Mucosa of descending colon (tissue), 3 donors: ENCODE measurements at places on chromosomes 16 and 17. TPM values are rescaled to one million over a fixed set of nuclear protein-coding genes. Genes with fewer than 3 reads are reported as not detected.
A peak's percentile ranks its signal among the peaks of the same experiment; 100 is the strongest.

- DNase-seq = no peak
Measured at GRCh38 chr17:8673612-8674011, 43.1 kb upstream of the MYH10 start.

GRCh38 chr17:44113382-44113781, 10.1 kb downstream of the HDAC5 start:
- no peak for DNase-seq

DNA sequence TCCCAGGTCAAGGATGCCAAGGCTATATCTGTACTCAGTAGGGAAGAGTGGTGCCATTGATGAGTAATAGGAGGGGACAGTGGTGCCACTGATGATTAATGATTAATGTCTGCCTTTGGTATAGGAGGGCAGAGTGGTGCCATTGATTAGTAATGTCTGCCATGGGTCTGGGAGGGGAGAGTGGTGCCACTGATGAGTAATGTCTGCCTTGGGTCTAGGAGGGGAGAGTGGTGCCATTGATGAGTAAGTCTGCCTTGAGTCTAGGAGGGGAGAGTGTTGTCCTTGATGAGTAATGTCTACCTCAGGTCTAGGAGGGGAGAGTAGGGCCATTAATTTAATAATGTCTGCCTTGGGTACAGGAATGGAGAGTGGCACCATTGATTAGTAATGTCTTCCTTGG, 507.8 kb upstream of the EEF2KMT start:
- DNase-seq = no peak

The SLC35B1 gene
- 41.5 TPM for total RNA-seq

The EFCAB5 gene
- total RNA-seq = 4.1 TPM

DNA sequence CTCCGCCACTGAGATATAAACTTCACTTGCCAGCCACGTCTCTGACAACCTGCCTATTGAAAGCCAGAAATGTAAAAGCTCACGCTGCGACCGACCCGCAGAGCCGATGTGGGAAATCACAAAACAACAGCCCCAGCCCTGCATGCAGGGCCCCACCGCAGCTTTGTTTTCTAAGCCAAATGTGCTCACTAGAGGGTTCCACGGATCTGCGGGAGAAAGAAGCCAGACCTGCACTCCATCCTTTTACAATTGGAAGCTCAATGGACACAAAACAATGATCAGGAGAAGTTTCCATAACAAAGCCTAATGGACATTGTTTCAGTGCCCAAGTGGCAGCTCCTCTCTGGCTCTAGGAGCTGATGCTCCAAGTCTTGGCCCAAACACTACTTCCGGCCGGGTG, 33.1 kb downstream of the WIPI1 start:
- no peak for DNase-seq

The CETP gene
- total RNA-seq = 0.22 TPM

GRCh38 chr16:62100651-62101050, 64.4 kb upstream of the CDH8 start:
- no peak for DNase-seq

DNA sequence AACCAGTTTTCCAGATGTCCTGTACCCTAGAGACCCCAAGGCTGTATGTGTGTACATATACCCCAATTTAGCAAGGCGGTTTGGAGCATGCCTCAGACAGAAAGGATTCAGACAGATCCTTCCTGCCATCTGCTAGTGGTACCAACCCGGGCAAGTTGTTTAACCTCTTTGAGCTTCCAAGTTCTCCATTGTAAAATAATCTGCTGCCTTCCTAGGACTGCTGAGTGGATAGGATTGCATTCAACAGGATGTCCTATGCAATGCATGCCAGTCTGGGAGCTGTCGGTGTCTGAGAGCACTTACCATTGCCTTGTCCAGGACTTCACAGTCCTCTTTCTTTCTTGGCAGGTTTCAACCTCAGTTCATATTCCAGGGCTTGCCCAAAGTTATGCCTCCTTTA, 1.9 kb downstream of the CDH13 start:
- no peak for DNase-seq

GRCh38 chr17:61289408-61290385, 109.9 kb upstream of the TBX2 start:
- no peak for DNase-seq

DNA sequence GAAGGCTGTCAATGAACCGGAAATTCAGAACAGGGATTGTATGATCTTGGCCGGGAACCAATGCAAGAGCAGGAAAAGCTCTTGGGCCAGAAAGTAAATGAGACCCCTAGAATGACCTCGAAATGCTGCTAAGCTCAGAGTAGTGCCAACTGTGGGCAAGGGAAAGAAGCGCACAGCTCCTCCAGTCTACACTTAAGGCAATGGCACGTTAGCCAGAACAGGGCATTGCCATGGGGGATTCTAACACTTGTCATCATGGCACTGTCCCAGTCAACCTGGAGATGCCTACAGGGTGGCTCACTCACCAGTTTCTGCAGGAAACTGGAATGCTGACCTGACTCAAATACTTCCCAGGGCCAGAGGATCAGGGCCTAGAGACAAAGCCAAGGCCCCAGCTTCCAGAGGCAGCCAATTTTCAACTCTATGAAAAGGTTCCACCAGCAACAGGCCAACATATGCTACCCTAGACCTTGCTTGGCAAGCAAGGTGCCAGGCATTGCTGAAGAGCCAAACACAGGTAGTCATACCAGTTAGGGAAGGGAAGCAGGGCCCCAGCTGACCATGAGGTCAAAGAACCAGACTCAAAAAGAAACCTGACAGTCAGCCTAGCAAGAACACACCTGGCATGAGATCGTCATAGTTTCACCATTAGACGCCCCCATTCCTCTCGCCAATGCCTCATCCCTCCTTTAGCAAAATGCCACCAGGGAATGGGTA, 34.9 kb downstream of the ARHGAP17 start:
- DNase-seq = no peak

- DNase-seq = no peak
Measured at GRCh38 chr16:89712274-89712781, 8.4 kb downstream of the VPS9D1 start.

The OR3A2 gene
- not detected for total RNA-seq

GRCh38 chr17:17666111-17666714, 15.0 kb upstream of the RAI1 start:
- DNase-seq = peak; percentile 64

GRCh38 chr17:37050920-37051319, 102.2 kb downstream of the AATF start:
- DNase-seq = no peak

- peak; percentile 12 for DNase-seq
Measured at GRCh38 chr17:12665263-12666210, at the start of gene MYOCD. Gene MYOCD (plus strand): TSS chr17:12665890. CDS start chr17:12666189, 299 bp downstream.

- peak; percentile 40 for DNase-seq
Measured at GRCh38 chr16:22813948-22814710, at the start of gene HS3ST2. Gene HS3ST2 (plus strand): TSS chr16:22814162. CDS start chr16:22814611, 449 bp downstream.

DNA sequence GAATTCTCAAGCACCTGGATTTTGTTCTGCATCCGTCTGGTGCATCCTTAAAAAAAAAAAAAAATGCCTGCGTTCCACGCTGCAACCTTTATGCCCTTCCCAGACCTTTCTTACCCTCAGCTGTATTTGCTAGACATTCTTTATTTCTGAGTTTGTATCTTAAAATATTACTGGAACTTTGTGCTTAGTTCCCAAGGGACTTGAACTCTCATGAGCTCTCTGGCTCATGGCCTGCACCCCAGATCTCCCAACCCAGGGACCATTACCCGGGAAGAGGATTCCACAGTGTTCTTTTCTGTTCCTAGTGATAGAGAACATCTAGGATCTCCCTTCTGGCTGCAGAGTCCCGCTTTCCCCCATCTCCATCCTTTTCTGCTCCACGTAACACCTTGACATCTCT, 28.9 kb upstream of the CLEC18A start:
- DNase-seq = no peak

DNA sequence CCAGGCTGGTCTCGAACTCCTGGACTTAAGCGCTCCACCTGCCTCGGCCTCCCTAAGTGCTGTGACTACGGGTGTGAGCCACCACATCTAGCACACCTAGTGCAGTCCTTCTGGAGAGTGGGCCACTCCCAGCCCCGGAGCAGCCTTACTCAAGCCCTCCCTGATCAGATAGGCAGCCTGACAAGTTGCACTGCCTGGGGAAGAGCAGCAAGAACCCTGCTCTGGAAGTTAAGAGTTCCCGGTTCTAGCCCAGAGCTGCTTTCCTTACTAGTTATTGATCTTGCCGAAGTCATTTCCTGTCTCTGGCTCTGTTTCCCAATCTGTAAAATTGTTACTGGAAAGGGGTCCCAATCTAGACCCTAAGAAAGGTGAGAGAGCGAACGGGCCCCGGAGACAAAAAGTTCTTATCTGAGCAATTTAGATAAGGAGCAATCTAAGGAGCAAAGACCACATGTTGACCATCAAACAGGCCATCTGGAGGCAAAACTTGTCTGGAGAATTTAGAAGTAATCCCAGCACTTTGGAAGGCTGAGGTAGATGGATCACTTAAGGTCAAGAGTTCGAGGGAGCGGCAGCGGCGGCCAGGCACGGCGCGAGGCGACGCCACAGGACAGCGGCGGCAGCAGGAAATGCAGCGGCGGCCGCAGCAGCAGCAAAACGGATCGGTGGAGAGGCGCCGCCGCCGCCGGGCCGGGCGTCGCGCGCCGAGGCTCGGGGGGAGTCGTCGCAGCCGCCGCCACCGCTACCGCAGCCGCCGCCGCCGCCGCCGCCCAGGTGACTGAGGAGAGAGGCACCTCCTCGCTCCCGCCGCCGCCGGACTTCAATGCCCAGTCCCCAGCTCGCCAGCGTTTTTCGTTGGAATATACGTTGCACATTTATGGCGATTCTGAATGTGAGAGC, 4.3 kb upstream of the NAGLU start:
- peak; percentile 76 for DNase-seq

The GLOD4 gene
- 64.3 TPM for total RNA-seq

DNA sequence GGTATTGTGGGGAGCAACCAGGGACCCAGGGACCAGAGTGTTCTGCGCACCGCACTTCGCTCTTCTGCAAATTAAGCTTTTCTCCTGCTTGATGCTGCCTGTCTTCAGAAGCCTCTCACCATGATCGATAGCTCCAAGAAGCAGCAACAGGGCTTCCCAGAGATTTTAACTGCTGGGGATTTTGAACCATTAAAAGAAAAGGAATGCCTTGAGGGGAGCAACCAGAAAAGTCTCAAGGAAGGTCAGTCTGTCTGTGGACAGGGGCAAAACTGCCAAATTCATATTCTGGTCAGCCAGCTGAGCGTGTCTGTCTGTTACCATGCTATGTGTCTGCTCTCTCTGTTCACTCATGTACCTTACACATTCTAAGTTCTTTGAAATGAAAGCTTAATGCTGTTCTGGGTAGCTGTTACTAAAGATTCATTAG, 115.7 kb downstream of the MRTFB start:
- DNase-seq = no peak

DNA sequence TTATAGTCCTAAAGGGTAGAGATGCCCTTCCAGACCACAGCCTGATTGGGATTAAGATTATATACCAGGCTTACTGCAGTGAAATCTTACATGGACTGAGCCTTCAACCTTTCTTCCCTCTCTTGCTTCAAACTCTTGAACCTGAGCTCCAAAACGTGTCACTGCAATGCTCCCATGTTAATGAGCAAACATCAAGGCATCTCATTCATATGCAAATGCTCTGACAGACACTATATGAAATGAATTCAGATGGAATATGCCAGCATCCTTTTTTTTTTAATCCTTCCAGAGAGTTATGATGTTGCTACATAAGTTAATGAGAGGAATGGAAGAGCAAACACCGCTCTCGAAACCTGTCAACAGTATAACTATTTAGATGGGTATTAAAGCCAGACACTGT, 611.9 kb upstream of the CDH11 start:
- no peak for DNase-seq

The KRT9 gene
- not detected for total RNA-seq

DNA sequence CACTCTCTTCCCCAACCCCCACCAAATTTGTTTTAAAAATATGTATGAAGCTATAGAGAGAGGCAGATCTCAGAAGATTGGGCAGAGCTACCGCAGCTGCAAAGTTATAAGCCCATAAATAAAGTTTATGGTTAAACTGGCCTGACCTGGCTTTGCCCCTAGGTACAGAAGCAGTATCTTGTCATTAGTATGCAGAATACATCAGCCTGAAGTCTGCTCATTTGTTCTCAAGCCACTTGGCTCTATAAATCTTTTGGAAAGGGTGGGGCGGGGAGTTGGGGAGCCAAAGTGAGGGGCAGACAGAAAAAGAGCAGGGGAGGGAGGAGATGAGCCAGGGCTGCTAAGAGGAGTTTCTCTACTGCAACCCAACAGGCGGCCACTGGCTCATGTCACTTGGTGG, 113.2 kb downstream of the SOX9 start:
- no peak for DNase-seq

- DNase-seq = peak; percentile 84
Measured at GRCh38 chr17:80847496-80848230, 144.0 kb upstream of the CHMP6 start.

DNA sequence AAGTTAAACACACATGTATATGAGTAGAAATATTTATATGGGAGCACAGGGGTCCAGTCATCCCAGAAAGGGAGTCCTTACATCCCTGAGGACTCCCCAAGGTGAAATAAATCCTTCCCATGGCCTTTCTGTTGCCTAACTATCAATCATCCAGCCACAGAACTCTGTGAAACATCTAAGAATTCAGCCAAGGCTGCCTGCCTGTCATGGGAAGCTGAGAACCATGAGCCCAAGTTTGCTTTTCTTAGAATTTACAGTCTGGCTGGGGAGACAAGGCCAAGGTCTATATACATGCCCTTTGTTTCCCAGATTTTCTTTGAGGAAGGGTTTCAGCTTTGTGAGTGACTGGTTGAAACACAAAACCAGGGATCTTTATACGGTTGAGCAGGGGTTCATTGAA, 15.8 kb downstream of the MYL4 start:
- no peak for DNase-seq

DNA sequence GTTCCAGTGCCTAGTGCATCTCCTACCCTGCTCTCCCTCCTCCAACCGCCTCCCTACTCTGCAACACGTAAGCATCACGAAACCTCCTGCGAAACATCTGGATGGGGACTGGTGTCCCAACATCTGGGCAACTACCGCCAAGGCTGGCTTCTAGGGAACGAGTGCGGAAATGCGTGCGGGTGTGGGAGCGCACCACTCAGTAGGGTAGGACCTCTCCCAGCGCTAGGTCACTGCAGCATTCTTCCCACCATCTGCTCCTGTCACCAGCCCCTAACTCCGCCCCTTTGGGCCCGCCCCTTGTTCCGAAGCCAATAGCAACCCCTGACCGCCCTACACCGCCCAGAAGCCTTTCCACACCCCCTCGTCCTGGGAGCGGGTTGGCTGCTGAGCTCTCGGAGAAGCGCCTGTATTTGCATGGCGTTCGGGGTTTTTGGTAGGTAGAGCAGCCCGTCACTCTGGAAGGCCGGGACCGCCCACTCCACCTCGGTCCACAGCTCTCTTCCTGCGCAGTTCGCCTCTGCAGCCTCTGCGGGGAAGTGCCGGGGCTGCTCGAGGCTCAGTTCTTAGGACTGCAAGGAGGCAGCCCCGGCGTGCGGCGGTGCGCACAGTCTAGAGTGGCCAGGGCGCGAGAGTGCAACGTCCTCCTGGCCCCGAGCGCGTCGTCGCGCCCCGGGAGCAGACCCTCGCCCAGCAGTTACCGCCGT, at the start of gene HS3ST3B1:
HS3ST3B1 (plus strand) TSS at position 507 of the 704 bp plus-strand sequence. CDS start 438 bp downstream, outside the sequence.
- peak; percentile 98 for DNase-seq

DNA sequence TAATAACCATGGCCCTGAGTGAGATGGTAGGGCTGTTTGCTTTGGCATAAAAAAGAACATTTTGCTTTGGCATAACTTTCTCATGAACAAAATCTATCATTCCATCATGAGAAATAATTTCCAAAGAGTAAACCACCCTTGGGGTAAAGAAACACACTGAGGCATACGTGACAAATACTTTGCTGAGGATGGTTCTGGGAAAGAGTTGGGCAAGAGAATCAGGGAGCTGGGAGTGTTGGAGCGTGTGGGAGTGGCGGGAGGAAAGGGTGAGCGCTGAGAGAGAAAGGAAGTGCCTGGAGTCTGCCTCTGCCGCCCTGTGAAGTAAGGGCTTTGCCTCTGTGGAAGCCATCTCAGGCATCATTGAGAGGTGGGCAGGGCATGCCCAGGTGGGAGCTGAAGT, 60.2 kb upstream of the ARHGAP44 start:
- no peak for DNase-seq

The EFCAB3 gene
- not detected for total RNA-seq
